ENCODE measurements at places on chromosomes 1 and 21. TPM values are rescaled to one million over a fixed set of nuclear protein-coding genes. Genes with fewer than 3 reads are reported as not detected.

- no peaks in the 10 kb centered on the region for H3K27me3 ChIP-seq
- no peaks in the 10 kb centered on the region for H3K36me3 ChIP-seq
- H3K4me3 ChIP-seq, result no peak overlapping the region
- peaks cover 16% of the 10 kb centered on the region for H3K4me1 ChIP-seq
These were observed 53.4 kb downstream of the TOMM20 start for GRCh38 chr1:235075048-235075776.

DNA sequence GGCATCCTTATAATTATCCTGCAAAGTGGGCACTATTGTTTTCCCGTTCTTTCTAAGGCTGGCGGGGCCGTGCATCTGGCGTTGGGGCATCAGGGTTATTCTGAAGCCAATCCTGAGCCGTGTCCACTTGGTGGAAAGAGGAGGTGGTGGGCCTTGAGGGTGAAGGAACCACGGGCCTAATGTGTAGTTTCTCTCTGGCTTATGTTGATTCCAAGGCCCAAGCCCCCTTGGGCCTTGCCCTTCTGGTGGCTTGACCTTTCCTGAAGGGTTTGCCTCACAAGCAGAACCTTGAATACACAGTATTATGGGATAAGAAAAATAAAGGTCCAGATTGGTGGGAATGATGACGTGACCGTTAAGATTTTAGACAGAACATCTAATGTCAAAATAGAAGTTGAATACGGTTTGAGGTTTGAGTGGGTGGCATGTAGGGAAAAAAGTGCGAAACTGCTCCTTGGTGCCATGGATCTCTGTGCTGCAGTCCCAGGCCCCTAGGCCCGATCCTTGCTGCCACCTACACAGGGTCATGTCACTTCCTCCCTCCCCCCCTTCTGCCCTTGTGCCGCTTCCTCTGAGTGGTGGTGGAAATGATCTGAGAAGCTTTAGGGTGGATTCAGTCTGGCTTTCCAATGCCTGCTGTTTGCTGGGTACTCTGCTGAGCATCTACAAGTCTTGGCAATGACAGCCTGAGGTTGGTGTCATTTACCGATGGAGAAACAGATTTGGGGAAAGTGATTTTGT is 90.5 kb downstream of the PRDM2 start:
- DNase-seq, result no peak
- H3K27ac ChIP-seq, result no peak overlapping the region
- no peak overlapping the region for H3K4me3 ChIP-seq
- peaks cover 4% of the 10 kb centered on the region for H3K4me1 ChIP-seq
- no peaks in the 10 kb centered on the region for H3K27me3 ChIP-seq
- peaks cover 15% of the 10 kb centered on the region for H3K36me3 ChIP-seq

- no peak for DNase-seq
- H3K36me3 ChIP-seq, result no peaks in the 10 kb centered on the region
- H3K27me3 ChIP-seq, result peaks cover 4% of the 10 kb centered on the region
- H3K27ac ChIP-seq, result no peak overlapping the region
These were observed 53.0 kb downstream of the IER5 start for GRCh38 chr1:181141431-181141910.

GRCh38 chr1:243230914-243231313 is 24.2 kb downstream of the CEP170 start:
- no peaks in the 10 kb centered on the region for H3K27me3 ChIP-seq
- peaks cover 11% of the 10 kb centered on the region for H3K4me1 ChIP-seq
- peaks cover 60% of the 10 kb centered on the region for H3K36me3 ChIP-seq
- H3K4me3 ChIP-seq, result peak overlapping the region; percentile 5

- H3K27ac ChIP-seq, result peak overlapping the region; percentile 54
- H3K27me3 ChIP-seq, result peaks cover 20% of the 10 kb centered on the region
- H3K4me3 ChIP-seq, result no peak overlapping the region
These were observed 2.3 kb upstream of the MXRA8 start for GRCh38 chr1:1360506-1361169.

DNA sequence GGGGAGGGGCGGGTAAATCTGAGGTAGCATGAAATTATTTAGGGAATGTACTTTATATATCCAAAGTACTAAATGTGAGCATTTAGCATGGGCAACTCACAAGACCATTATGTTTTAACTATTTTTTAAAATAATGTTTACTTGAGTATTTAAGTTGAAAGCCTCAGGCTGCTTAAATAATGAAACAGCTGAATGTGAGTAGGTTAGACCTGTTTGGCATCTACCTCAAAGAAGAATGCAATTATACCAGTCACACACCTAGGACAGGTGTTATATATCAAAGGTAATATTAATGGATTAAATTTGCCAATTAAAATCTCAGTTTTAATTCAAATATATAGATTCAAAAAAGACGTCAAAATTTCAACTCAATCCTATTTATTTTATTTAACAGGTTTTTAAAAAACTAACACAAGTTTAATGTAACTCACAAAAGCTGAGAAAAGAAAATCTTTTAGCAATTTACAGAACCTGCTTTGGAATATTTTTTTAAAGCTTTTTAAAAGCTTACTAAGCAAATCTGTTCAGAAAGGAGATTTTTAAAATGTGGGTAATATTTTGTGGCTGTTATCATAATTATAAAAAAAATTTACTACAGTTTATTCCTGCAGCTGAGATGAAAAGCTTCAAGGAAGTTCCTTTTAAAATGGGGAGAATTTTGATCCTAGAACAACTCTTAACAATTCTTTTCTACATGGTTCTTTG is 104.6 kb upstream of the LBR start:
- DNase-seq, result no peak
- no peak overlapping the region for H3K27ac ChIP-seq
- H3K27me3 ChIP-seq, result no peaks in the 10 kb centered on the region
- no peak overlapping the region for H3K4me3 ChIP-seq
- peaks cover 25% of the 10 kb centered on the region for H3K4me1 ChIP-seq
- no peaks in the 10 kb centered on the region for H3K36me3 ChIP-seq

DNA sequence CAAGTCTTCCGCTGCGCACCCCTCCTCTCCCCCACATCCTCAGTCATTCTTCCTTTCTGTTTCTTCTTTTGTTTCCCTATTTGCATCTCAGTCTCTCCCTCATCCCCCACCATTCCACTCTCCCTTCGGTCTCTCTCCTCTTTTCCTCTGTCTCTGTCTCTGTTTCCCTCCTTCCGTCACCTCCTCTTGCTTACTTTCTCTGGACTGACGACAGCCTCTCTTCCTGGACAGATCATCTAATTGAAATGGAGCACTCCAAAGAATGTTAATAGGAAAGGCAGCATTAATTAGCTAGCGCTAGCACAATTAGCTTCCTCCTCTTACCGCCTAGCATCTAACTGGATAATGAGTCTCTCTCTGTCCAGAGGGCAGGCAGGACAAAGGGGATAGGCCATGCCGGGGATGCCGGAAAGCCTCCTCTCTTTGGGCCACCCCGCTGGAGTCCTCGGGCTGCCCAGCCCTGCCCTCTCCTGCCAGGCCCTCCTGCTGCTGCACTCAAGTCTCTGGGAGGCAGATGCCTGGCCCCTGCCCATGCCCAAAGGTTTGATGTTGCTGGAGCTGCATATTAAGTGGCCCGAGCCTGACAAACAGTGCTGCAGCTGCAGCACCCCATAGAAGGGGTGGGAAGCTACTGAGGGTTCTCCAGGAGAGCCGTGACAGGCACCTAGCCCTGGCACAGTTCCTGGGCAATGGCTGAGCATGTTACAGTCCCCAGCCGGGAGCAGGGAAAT is 20.8 kb downstream of the DISP3 start:
- H3K4me1 ChIP-seq, result peaks cover 20% of the 10 kb centered on the region
- H3K4me3 ChIP-seq, result no peak overlapping the region
- H3K36me3 ChIP-seq, result peaks cover 30% of the 10 kb centered on the region
- no peak overlapping the region for H3K27ac ChIP-seq
- no peaks in the 10 kb centered on the region for H3K27me3 ChIP-seq
- DNase-seq, result no peak

DNA sequence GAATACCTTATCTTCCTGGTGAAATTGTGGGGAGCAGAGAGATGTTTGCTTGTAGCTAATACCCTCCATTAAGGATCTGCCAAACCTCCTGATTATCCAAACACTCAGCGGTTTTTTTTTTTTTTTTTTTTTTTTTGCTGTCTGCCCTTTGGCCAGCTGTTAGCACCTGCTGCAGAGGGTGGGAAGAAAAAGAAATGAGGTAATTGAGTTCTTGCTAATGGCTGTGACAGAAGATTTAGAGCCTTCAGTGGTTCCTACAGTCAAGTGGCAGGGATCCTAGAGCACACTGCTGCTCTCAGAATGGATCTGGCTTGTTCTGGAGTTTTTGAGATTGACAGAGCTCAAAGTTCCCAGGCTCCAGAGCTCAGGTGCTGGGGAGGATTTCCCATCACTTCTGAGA is 342.5 kb downstream of the DISC1 start:
- H3K27me3 ChIP-seq, result no peaks in the 10 kb centered on the region
- peaks cover 4% of the 10 kb centered on the region for H3K36me3 ChIP-seq
- H3K27ac ChIP-seq, result no peak overlapping the region
- H3K4me1 ChIP-seq, result peaks cover 13% of the 10 kb centered on the region
- no peak overlapping the region for H3K4me3 ChIP-seq

- peaks cover 11% of the 10 kb centered on the region for H3K36me3 ChIP-seq
- H3K4me3 ChIP-seq, result no peak overlapping the region
- no peaks in the 10 kb centered on the region for H3K27me3 ChIP-seq
- DNase-seq, result no peak
These were observed 14.1 kb downstream of the SYNJ1 start for GRCh38 chr21:32713726-32714125.

DNA sequence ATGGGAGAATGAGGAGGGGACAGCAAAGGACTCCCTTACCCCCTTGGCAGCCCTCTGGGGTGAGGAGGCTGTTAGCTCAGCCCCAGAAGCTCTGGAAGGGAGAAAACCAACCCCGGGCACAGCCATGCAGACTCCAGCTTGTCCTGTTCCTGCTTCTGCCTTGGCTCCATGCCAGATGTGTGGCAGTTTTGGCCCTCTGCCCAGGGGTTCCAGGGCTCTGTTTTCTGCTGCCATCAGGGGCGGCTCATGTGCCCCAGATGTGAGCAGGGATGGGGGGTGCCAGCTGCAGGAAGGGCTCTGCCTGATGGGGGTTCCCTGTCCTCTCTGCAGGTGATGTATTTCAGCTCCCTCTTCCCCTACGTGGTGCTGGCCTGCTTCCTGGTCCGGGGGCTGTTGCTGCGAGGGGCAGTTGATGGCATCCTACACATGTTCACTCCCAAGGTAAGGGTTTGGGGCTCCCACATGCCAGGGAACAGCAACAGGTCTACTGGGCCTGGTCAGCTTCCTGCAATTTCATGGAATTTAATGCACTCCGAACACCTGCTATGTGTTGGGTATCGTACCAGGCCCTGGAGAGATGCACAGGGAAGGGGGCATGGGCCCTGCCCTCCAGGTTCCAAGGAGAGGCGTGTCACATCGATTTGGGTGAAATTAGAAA is 26.1 kb downstream of the SLC6A17 start:
- no peak for DNase-seq
- no peak overlapping the region for H3K27ac ChIP-seq
- H3K4me1 ChIP-seq, result no peaks in the 10 kb centered on the region
- H3K27me3 ChIP-seq, result peaks cover 8% of the 10 kb centered on the region

- peak overlapping the region; percentile 59 for H3K27ac ChIP-seq
- H3K36me3 ChIP-seq, result peaks cover 24% of the 10 kb centered on the region
- DNase-seq, result no peak
- H3K27me3 ChIP-seq, result no peaks in the 10 kb centered on the region
These were observed 102.3 kb downstream of the NPHP4 start for GRCh38 chr1:5889901-5890300.

- H3K4me3 ChIP-seq, result no peak overlapping the region
- no peak overlapping the region for H3K27ac ChIP-seq
- H3K4me1 ChIP-seq, result no peaks in the 10 kb centered on the region
These were observed 102.0 kb downstream of the IER5 start for GRCh38 chr1:181190364-181191035.

DNA sequence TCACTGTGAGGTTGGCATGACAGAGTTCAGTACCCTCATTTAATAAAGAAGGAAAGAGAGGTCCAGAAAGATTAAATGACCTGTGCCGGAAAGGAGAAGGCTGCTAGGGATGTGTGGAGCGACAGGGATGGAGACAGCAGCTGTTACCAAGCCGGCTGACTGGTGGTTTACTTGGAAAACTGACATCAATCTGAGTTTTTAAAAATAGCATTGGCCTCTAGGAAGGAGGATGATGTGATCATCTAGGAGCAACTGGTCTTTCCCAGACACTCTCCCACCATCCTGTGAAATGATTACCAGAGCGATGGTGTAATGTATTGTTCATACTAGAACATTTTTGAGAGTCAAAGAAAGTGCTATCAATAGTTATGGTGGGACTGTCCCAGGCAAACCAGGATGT is 154.4 kb downstream of the ZSCAN20 start:
- DNase-seq, result no peak
- H3K4me1 ChIP-seq, result no peaks in the 10 kb centered on the region
- H3K27ac ChIP-seq, result no peak overlapping the region
- peaks cover 40% of the 10 kb centered on the region for H3K27me3 ChIP-seq
- no peak overlapping the region for H3K4me3 ChIP-seq

DNA sequence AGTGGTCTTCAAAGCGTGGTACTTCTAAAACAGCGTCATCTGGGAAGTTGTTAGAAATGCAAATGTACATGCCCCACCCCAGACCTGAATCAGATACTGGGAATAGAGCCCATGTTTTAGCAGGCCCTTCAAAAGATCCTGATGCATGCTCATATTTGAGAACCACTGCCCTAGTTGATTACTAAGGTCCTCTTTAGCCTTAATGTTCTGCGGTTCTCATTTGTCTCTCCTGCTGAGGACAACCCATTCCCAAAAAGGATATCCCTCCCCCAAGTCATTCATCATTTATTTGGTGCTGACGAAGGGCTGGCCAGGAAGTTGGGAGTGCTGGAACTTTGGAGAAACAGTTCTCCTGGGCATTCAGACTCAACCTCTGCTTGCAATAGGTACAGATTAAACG is 92.4 kb upstream of the RALGPS2 start:
- H3K27ac ChIP-seq, result no peak overlapping the region
- DNase-seq, result no peak
- H3K36me3 ChIP-seq, result no peaks in the 10 kb centered on the region

GRCh38 chr1:42319871-42320484 is 15.1 kb downstream of the FOXJ3 start:
- H3K27me3 ChIP-seq, result no peaks in the 10 kb centered on the region
- H3K36me3 ChIP-seq, result no peaks in the 10 kb centered on the region
- no peak for DNase-seq
- H3K4me1 ChIP-seq, result peaks cover 28% of the 10 kb centered on the region

DNA sequence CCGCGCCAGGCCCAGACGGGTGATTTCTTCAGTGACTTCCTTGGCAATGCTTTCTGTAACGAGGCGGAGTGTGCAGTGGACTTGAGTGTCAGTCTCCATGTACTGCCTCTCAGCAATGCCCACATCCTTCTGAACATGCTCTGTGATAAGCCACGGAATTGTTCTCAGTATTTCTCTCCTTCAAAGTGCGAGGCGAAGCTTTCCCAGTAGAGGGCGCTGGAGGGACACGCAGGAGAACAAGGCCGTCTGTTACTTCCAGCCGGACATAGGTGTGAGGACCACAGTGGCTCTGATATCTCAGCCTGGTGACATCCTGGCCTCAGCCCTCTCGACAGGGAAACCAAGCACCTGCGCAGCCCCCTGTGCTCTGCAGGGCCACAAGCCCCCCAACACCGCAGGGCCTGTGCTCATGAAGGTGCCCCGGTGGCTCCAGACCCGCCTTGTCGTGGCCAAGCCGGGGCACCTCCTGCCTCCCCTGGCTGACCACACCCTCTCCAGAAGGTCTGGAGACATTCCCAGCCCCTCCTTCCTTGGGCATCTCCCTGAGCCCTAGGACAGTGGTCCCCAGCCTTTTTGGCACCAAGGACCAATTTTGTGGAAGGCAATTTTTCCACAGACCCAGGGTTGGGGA is 46.1 kb upstream of the BACE2 start:
- DNase-seq, result peak; percentile 88
- no peak overlapping the region for H3K27ac ChIP-seq
- no peak overlapping the region for H3K4me3 ChIP-seq
- H3K36me3 ChIP-seq, result no peaks in the 10 kb centered on the region

The ITLN2 gene
- not detected for total RNA-seq

The DPT gene
- not detected for total RNA-seq

The ABCD3 gene
- total RNA-seq, result 36.4 TPM

The GSTM1 gene
- total RNA-seq, result 45.9 TPM

The FAAH gene
- total RNA-seq, result 16.2 TPM

The CDC42 gene
- total RNA-seq, result 192 TPM
